ENCODE measurements at places on chromosomes 1 and 21.

DNA sequence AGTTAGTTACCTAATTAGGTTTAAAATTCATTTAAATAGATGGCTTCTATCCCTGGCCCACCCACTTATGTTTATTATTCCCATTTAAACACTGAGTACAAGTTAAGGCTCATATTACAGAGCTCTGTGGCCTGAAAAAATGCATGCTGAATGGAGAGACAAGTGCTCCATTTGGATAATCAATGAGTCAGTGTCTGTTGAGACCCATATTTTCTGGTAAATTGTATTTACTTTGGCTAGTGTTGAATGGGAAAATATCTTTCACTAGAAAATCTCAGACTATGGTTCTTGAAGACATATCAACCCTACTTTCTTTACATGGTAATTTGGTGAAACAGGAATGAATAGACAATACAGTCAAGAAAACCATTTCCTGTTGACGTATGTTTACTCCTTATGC is 356.0 kb downstream of the S1PR1 start:
- no peak for DNase-seq

DNA sequence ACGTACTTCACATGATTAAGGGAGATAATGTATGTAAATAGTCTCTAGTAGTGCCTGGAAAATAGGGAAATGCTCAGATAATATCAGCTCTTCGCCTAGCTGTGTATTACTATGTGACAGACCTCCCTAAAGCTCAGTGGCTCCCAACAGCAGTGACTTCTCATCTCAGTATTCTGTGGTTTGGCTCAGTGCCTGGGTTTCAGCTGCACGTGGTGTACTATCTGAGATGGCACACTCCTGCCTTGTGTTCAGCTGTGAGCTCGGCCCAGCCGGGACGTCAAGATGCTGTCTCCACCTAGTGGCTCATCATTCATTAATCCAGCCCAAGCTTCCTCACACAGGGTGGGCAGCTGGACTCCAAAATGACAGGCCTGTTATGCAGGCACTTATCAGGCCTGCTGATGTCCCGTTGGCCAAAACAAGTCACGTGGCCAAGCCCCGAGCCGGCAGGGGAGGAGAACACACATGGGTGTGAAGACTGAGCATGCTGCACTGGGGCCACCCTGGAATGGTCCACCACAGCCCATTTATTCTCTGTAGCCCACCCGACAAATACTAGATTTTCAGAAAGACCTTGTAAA is 17.8 kb downstream of the SLFNL1 start:
- DNase-seq: peak; percentile 71

DNA sequence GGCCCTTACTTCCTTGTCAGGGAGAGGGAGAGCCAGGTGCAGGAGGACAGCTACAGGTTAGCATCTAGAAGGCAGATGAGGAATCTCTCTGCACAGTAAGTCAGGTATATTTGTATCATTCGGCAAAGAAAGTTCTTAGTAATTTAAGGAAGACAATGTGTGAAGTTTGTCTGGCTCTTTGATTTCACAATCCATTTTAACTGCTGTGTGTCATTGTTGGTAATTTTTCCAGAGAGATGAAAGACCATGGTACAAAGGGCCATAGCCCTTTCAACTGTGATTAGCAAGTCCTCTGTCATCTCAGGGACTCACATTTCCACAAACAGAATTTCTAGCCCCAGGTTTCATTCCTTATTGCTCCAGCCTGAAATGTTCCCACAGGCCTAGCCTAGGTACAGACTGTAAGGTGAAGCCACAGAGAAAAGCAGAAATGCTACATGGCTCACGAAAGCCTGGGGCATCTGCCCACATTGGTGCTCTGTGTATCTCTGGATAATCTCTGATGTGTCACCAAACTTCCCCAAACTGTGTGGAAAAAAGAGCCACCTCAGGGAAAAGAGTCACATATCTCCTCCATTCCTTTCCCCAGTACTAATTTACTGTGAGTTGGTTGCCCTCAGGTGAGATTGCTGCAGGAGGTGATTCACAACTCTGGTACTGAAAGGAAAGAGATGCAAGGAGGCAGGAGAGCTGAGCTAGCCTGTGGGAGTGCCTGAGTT is 70.6 kb downstream of the SYT6 start:
- no peak for DNase-seq

DNA sequence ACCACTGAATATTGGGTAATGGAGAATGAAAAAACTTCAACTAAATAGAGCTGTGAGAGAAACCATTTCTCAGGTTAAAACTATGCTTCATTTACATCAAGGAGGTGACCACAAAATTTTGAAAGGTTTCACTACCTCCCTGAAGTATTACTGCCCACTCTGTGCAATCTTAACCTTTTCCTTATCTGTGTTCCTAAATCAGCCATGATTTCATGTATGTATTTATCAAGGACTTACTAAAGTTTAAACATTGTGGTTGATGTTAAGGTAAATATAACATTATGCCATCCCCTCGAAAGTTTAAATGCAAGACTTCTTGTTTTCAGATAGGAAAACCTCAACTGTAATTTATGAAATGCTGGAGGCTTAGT is 84.4 kb downstream of the CLEC20A start:
- DNase-seq: peak; percentile 2

Data from naive B cell (primary cell).